ENCODE measurements at places on chromosomes 12 and 14.
A peak's percentile ranks its signal among the peaks of the same experiment; 100 is the strongest.

GRCh38 chr12:79143803-79144202 is 279.2 kb downstream of the SYT1 start:
- DNase-seq, result no peak

- DNase-seq, result no peak
Measured at GRCh38 chr12:132689227-132689626, 1.8 kb downstream of the PXMP2 start.

DNA sequence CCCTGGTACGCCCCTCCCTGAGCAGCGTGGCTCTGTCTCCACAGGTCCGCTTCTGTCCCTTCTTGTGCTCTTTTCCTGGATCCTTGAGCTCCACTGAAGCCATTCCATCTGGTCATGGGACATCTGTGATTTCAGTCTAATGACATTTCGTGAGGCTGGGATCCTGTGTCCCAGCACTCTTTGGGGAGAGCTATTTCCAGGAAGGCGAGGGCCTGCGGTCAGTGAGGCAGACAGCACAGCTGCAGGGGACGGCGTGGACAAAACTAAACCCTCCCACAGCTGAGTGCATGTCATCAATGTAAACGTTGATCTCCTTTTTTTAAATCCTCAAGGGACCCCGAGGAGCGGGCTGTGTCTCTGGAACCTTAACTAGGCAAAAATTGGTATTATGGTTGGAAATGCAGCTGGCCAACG is 127.7 kb downstream of the DACT1 start:
- no peak for DNase-seq

DNA sequence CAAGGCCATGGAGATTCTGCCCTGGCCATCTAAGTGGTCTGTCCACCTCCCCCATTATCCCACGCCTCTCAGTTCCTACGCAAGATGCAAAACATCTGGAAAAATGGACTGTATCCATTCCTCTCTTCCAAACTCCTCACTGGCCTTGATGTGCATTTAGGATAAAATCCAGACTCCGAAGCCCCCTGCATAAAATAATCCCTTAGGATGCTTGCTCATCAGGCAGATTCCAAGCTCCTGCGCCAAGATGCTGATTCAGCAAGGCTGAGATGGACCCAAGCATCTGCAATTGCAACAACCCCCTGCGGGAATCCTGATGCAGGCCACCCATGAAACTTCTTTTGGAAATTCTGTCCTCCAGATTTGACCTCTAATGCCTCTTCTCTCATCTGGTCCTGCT is 81.6 kb downstream of the SPRING1 start:
- no peak for DNase-seq

DNA sequence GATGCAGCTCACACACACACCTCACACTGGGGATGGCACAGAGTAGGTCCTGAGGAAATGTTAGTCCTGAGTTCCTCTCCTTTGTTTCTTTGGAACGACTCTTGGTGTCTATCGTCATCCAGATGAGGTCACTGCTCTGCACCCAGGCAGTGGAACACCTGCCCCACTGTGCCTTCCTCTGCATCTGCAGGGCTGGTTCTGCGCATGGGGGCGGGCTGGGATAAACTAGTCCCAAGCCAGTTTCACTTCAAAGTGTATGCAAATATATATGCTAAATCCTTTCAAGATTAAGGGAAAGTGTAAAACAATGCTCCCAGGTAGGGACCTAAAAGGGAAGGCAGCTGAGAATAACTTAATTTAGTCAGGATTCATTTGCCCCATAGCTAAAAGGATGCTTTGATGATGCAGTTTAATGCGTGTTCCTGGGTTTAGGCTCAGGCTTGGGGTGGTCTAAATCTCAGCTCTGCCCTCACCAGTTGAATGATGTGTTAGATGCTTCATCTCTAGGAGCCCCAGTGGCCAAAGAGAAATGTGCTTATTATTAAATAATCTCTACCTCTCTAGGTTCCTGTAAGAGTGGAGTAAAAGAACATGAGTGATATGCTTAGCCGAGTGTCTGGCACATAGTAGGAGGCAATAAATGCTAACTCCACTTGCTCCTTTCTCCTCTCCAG is 47.1 kb upstream of the OVCH1 start:
- DNase-seq, result no peak

DNA sequence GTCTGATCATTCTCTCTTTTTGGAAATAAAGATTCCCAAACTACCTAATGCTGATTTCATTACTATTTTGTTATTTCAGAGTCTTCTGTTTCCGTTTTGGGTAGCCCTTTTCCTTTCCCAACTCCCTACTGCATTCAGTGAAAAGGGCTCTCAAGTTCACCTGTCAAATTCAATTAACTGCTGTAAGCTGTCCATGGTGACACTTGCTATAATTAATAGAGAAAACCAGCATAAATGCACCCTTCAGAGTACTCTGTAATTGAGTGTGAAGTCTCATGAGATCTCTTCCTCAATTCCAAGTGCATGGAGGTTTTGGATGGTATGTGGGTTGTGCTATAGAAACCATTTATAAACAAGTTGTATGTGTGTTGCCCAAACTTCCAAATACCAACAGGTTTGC is 187.2 kb downstream of the RPL10L start:
- DNase-seq, result no peak

- DNase-seq, result no peak
Measured at GRCh38 chr12:28855761-28856310, 293.2 kb upstream of the FAR2 start.

GRCh38 chr12:100474617-100475016 is 951 bp downstream of the NR1H4 start:
- DNase-seq, result no peak

DNA sequence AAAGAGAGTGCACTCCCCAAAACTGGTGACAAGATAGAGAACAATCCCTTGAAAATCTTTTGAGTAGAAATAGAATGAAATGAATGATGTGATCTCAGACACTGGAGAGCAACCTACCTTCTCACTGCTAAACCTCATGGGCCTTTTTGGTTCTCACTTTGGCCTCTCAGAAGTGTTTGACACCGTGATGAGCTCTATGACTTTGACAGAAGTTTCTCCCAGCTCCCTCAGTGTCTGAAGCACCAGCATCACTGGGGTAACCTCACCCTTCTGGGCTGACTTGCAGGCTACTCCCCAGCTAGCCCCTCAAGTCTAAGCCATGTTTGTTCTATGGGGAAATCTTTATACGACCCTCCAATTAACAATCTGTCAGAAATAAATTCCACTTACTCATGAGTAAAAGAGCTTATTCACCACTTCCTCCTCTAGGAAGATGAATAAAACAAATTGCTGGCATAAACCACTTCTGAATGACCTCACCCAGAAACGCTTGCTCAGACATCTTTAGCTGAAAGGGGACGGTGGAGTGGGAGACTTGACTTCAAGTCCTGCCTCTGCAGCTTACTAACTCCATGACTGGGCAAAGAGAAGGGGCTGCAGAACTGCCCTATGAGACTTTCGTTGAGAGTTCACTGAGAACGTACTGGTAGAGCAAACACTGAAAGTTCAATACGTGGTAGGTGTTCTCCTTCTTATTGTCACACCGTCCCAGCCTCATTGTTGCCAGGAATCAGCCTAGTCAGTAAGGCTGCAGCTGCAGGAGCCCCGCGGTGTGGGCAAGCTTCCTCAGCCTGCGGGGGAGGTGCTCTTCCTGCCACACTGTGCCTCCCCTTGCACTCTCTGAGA is 46.5 kb downstream of the ST8SIA1 start:
- DNase-seq, result no peak

DNA sequence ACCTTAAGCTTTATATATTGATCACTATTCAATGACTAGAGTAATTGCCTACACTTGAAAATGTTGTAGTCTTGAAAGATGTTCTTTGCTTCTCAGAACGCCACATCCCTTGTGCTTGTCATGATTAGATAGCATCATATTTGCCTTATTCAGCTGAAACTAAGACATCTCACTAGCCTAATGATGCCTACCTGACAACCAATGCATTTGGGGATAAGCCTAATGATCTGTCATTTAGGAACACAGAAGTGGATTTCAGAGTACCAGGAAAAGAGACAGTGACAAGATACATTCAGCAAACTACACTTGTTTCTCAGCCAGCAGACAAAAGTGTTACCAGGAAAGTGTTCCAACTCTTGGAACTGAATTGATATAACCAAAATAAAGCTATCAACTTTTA is 83.7 kb downstream of the ARMH4 start:
- no peak for DNase-seq

GRCh38 chr12:108587826-108588225 is 10.1 kb downstream of the TMEM119 start:
- DNase-seq, result no peak

DNA sequence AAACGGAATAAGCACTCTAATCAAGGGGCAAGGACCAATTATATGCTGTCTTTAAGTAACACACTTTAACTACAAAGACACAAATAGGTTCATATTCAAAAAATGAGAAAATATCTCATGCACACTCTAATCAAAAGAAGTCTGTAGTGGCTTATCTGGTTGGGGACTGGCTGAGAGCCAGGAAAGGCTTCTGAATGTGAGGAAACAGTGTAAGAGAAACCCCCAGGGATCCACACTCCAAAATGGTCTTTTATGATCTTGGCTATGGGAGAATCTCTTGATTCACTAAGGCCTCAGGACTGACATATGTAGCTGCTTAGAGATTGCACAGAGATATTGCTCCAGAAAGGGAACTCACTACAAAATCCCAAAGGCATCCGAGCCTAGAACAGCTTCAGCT is 10.3 kb downstream of the CTSG start:
- DNase-seq, result no peak

DNA sequence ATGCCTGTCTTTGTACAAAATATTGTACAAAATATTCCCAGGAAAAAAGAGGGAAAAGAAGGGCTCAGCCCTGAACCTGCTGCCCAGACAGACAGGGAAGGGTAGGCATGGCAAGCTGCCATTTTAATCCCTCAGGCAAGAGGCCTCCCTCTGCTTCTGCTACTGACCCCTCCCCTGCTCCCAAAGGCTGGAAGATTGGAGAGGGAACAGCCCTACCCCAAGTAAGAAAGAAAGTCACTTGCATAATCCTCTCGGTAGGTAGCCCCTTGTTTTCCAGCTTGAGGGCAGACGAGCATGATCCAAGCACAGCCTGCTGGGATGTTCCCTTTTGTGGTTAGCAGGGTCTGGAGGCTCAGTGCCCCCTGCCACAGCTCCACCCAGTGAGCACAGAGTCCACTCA is 20.7 kb downstream of the ADCY6 start:
- no peak for DNase-seq

DNA sequence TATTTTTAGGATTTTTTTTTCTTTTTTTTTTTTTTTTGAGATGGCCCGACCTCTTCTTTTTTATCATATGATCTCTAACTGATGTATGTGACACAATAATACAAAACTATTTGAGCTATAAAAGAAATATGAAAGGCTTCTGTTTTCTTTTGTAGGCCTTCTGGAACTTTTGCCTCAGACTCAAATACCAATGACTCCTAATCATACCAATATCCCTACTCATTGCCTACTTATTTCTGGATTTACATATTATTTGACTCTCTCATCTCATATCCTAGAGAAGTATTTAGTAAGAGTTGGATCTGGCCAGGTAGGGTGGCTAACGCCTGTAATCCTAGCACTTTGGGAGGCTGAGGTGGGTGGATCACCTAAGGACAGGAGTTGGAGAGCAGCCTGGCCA is 12.7 kb upstream of the WDR89 start:
- DNase-seq, result no peak

- no peak for DNase-seq
Measured at GRCh38 chr14:94388027-94388383, 397 bp downstream of the SERPINA1 start.

DNA sequence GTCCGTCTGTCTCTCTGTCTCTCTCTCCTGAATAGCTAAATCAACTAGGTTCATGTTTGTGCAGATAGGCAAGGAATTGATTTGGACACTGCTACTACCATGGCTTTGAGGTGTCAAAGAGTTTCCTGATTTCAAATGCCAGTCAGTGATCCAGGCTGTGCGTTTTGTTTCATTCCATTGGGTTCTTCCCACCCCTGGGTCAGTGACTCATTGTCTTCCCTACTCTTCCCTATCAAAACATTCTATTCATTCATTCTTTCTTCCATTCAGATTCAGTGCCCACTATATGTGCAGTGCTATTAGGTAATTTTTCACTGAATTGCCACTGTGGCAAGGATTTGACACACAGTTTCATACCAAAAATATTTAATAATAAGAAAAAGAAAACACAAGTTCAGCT is 50.4 kb downstream of the RPH3A start:
- no peak for DNase-seq

DNA sequence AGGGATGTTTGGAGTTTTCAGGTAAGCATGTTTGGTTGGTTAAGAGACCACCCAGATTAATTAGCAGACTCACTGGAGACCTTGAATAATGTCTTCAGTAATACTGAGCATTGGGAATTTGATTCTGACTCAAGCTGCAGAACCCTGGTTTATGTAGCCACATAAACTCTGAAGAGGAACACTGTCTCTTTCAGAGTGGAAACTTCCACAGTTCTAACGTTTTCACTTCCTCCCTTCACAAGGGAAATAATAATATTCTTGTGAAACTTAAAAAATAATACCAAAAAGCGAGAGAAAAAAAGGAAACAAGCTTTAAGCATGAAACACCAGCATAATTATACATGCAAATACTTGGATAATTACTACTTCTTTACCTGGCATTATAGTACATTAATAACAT is 40.0 kb upstream of the ST8SIA1 start:
- DNase-seq, result no peak

DNA sequence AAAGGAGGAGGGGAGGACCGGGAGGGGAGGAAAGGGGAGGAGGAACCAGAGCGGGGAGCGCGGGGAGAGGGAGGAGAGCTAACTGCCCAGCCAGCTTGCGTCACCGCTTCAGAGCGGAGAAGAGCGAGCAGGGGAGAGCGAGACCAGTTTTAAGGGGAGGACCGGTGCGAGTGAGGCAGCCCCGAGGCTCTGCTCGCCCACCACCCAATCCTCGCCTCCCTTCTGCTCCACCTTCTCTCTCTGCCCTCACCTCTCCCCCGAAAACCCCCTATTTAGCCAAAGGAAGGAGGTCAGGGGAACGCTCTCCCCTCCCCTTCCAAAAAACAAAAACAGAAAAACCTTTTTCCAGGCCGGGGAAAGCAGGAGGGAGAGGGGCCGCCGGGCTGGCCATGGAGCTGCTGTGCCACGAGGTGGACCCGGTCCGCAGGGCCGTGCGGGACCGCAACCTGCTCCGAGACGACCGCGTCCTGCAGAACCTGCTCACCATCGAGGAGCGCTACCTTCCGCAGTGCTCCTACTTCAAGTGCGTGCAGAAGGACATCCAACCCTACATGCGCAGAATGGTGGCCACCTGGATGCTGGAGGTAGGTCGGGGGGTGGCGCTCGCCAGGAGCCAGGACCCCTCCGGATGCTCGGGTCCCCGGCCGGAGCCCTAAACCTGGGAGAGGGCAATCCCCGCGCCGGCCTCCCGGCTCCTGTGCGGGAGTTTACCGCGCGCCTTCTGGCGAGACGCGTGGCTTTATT is at the start of gene CCND2:
Gene CCND2 (plus strand): TSS at position 111 of the 744 bp plus-strand sequence. CDS start 279 bp downstream, at position 390.
- DNase-seq, result peak; percentile 81

DNA sequence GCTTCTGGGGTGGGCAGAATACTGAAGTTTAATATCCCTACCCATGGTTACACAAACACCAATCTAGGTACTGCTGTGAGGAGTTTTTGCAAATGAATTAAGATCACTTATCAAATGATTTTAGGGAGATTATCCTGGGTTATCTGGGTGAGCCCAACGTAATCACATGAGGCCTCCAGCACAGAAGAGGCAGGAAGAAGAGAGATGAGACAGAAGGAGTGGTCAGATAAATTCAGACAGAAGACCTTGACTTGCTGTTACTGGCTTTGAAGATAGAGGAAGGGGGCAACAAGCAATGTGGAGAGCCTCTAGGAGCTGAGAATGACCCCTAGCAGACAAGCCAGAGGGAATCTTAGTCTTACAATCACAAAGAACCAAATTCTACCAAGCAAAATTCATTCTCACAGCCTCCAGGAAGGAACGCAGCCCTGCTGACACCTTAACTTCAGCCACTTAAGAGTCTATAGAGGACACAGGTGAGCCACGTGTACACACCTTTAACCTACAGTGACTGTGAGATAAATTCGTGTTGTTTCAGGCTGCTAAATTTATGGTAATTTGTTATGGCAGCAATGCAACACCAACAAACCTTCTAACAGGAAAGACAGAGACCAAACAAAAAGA is 49.4 kb downstream of the FERMT2 start:
- DNase-seq, result no peak
